ENCODE measurements at places on chromosomes 5 and 9. TPM values are rescaled to one million over a fixed set of nuclear protein-coding genes. Genes with fewer than 3 reads are reported as not detected.

ODF2 gene
- 39.6 TPM for total RNA-seq

SELENOP gene
- total RNA-seq, result 304 TPM

INSL4 gene
- total RNA-seq, result not detected

NIPAL4 gene
- total RNA-seq, result not detected

FST gene
- 11.4 TPM for total RNA-seq

ZFAND5 gene
- total RNA-seq, result 273 TPM

TMEM252 gene
- total RNA-seq, result not detected

FOXB2 gene
- not detected for total RNA-seq

FOXD4 gene
- total RNA-seq, result 0.82 TPM

ADAMTS12 gene
- total RNA-seq, result 28.0 TPM

IRX2 gene
- 11.8 TPM for total RNA-seq

RANBP3L gene
- total RNA-seq, result 2.0 TPM

PCDHA10 gene
- 4.6 TPM for total RNA-seq

SPATA31D4 gene
- not detected for total RNA-seq

IPPK gene
- 15.7 TPM for total RNA-seq

GTF3C4 gene
- total RNA-seq, result 28.4 TPM

PRRX2 gene
- 7.9 TPM for total RNA-seq

C9 gene
- not detected for total RNA-seq

GFPT2 gene
- 17.5 TPM for total RNA-seq

FYB1 gene
- total RNA-seq, result 6.3 TPM

S100Z gene
- not detected for total RNA-seq

P4HA2 gene
- 61.8 TPM for total RNA-seq

SMIM3 gene
- total RNA-seq, result 7.3 TPM

MIGA2 gene
- total RNA-seq, result 36.0 TPM

RHOBTB3 gene
- total RNA-seq, result 176 TPM

HSDL2 gene
- total RNA-seq, result 44.4 TPM

PCDHA1 gene
- total RNA-seq, result 0.71 TPM

LCN12 gene
- total RNA-seq, result 2.9 TPM

PRR16 gene
- total RNA-seq, result 5.5 TPM

MSX2 gene
- total RNA-seq, result 0.82 TPM

PHYHD1 gene
- 19.4 TPM for total RNA-seq

MYMK gene
- total RNA-seq, result 2.1 TPM

CCL28 gene
- total RNA-seq, result 13.4 TPM

TMEM174 gene
- not detected for total RNA-seq

ARSI gene
- total RNA-seq, result 23.5 TPM

CRB2 gene
- total RNA-seq, result 36.4 TPM

BRINP1 gene
- 15.3 TPM for total RNA-seq

HMCN2 gene
- total RNA-seq, result 6.0 TPM

TOR1A gene
- total RNA-seq, result 33.4 TPM

PIP5KL1 gene
- total RNA-seq, result 3.2 TPM

PHF24 gene
- total RNA-seq, result 11.2 TPM

FRMPD1 gene
- 34.9 TPM for total RNA-seq

PTGS1 gene
- total RNA-seq, result 3.2 TPM

STOML2 gene
- total RNA-seq, result 85.3 TPM

LCN1 gene
- 13.0 TPM for total RNA-seq

FAM169A gene
- 92.8 TPM for total RNA-seq

LEAP2 gene
- total RNA-seq, result 1.1 TPM

GPX3 gene
- total RNA-seq, result 129 TPM

RAPGEF6 gene
- total RNA-seq, result 72.6 TPM

MEGF10 gene
- total RNA-seq, result 32.7 TPM

PPIC gene
- total RNA-seq, result 31.6 TPM

ELAVL2 gene
- total RNA-seq, result 37.8 TPM

CMBL gene
- total RNA-seq, result 13.4 TPM

GFRA3 gene
- 2.7 TPM for total RNA-seq

LVRN gene
- total RNA-seq, result 2.0 TPM

ZNF462 gene
- 85.9 TPM for total RNA-seq

TAF11L12 gene
- total RNA-seq, result not detected

GLRA1 gene
- 1.4 TPM for total RNA-seq
